ENCODE measurements at places on chromosomes 7 and 10. TPM values are rescaled to one million over a fixed set of nuclear protein-coding genes. Genes with fewer than 3 reads are reported as not detected.

Gene CALU
- 177 TPM for total RNA-seq

Gene PDZD7
- total RNA-seq: 0.96 TPM

Gene TBC1D12
- 11.2 TPM for total RNA-seq

Gene AGR2
- total RNA-seq: 376 TPM

Gene IFIT5
- total RNA-seq: 26.3 TPM

Gene ADAM12
- total RNA-seq: 22.4 TPM

Measured in left lung (tissue), 14 donors.